Fibroblast of lung (primary cell): ENCODE measurements at places on chromosomes 11 and 22. TPM values are rescaled to one million over a fixed set of nuclear protein-coding genes. Genes with fewer than 3 reads are reported as not detected.

The COPB1 gene
- 183 and 264 TPM in 2 replicates for polyA plus RNA-seq

GRCh38 chr22:31259798-31260473 lies 32.4 kb downstream of the PIK3IP1 start:
- no peaks in the 10 kb centered on the region for H3K4me1 ChIP-seq
- no peak for DNase-seq
- H3K27me3 ChIP-seq = no peaks in the 10 kb centered on the region
- H3K36me3 ChIP-seq = peaks cover 11% of the 10 kb centered on the region
- H3K27ac ChIP-seq = no peak overlapping the region

DNA sequence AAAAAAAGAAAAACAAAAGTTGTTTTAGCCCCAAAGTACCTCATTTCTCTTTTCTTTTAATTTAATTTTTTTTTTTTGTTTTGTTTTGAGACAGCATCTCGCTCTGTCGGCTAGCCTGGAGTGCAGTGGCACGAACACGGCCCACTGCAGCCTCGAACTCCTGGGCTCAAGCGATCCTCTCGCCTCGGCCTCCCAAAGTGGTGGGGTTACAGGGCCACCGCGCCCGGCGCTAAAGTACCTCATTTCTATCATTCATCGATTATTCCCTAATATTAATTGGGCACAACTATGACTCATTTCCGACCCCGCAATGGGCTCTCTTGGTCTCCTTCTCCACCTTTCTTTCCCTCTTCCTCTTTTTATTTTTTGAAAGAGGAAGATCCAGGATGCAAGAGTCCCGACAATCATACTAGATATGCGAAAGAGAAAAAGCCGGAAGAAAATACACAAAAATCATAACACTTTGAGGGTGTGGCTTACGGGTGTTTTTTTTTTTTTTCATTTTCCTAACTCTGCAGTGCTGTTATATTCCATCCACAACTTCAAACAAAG lies 475 bp upstream of the AIP start:
- peak overlapping the region; percentile 92 for H3K27ac ChIP-seq
- peaks cover 2% of the 10 kb centered on the region for H3K36me3 ChIP-seq
- peaks cover 7% of the 10 kb centered on the region for H3K4me1 ChIP-seq

DNA sequence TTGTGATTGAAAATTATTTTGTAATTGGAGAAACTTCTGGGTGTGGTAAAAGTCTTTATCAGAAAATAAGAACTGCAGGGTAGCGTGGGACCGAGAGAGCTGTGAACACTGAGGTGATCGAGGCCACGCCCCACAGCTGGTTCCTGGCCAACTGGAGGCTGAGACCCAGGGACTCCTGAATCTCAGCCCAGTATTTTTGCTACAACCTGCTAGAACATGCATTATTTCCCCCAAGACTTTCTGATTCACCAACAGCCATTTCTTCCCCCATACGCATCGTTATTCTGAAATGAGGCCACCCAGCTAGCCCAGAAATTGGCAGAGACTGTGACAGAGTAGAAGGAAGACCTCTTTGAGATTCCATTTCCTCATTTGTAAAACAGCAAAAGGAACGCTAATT lies 3.4 kb upstream of the FGF19 start:
- H3K4me3 ChIP-seq = no peak overlapping the region
- H3K27me3 ChIP-seq = peaks cover 34% of the 10 kb centered on the region
- no peaks in the 10 kb centered on the region for H3K4me1 ChIP-seq
- no peak overlapping the region for H3K27ac ChIP-seq

GRCh38 chr11:131290185-131290584 lies 80.2 kb upstream of the NTM start:
- no peaks in the 10 kb centered on the region for H3K36me3 ChIP-seq
- no peak overlapping the region for H3K27ac ChIP-seq
- H3K4me3 ChIP-seq = no peak overlapping the region
- DNase-seq = no peak
- H3K4me1 ChIP-seq = no peaks in the 10 kb centered on the region
- H3K27me3 ChIP-seq = no peaks in the 10 kb centered on the region

The CCDC116 gene
- 0.03 and 0.06 TPM in 2 replicates for polyA plus RNA-seq

- no peak overlapping the region for H3K4me3 ChIP-seq
- no peak overlapping the region for H3K27ac ChIP-seq
- H3K27me3 ChIP-seq = peaks cover 2% of the 10 kb centered on the region
- no peaks in the 10 kb centered on the region for H3K4me1 ChIP-seq
Observed at GRCh38 chr11:17750013-17750800, 15.6 kb downstream of the KCNC1 start.

DNA sequence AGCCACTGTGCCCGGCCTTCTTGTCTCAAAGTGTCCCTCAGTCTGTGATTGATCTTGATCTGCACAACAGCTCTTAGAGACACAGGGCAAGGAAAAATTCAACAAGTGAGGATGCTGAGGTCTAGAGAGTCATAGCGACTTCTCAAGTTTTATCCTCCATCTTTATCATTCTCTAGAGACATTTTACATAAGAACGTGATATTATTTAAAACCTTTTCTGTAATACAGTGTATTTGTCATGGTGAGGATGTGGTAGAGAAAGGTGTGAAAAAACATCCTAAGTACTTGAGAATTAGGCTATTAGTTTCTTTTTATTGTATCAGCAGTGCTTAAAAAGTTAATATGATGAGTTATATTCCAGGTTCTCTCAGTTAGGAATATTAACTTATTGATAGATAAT lies 50.2 kb downstream of the EMSY start:
- H3K36me3 ChIP-seq = peaks cover 3% of the 10 kb centered on the region
- no peak for DNase-seq
- no peaks in the 10 kb centered on the region for H3K27me3 ChIP-seq
- no peaks in the 10 kb centered on the region for H3K4me1 ChIP-seq

- no peaks in the 10 kb centered on the region for H3K36me3 ChIP-seq
- DNase-seq = no peak
- no peak overlapping the region for H3K4me3 ChIP-seq
- H3K27ac ChIP-seq = no peak overlapping the region
- no peaks in the 10 kb centered on the region for H3K4me1 ChIP-seq
- H3K27me3 ChIP-seq = no peaks in the 10 kb centered on the region
Observed at GRCh38 chr11:95888439-95888838, 35.5 kb downstream of the MTMR2 start.

- peak; percentile 43 for DNase-seq
- H3K4me1 ChIP-seq = peaks cover 2% of the 10 kb centered on the region
- no peaks in the 10 kb centered on the region for H3K36me3 ChIP-seq
- no peaks in the 10 kb centered on the region for H3K27me3 ChIP-seq
- H3K27ac ChIP-seq = no peak overlapping the region
Observed at GRCh38 chr11:15938121-15938611, 418.2 kb downstream of the SOX6 start.

The RIC3 gene
- not detected in 2 replicates for polyA plus RNA-seq

DNA sequence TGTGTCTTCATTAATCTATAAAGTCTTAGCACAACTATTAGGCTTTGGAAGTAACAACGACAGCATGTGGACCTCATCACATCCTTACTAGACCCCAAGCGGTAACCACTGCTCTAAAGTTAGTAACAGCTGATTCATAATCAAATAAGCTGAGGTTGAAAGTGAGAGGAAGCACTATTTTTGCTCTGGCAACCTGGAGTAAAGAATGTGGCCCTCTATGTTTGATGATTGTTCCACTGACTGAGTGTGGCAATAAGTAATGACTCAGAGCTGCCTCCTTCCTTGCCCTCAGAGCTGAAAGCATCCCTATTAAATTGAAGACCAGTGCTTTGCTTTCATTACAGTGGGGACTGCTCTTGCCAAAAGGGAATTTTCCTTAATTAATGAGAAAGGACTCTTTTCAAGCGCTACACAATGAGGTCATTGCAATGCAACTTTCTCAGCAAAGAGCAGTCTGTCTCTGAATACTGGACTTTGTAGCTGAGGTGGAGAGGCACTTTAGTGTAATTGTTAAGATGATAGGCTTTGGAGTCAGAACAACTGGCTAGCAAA lies 906.1 kb upstream of the RAG2 start:
- DNase-seq = peak; percentile 98
- H3K27me3 ChIP-seq = no peaks in the 10 kb centered on the region
- peak overlapping the region; percentile 14 for H3K4me3 ChIP-seq
- H3K27ac ChIP-seq = peak overlapping the region; percentile 43

- H3K4me1 ChIP-seq = no peaks in the 10 kb centered on the region
- no peak overlapping the region for H3K4me3 ChIP-seq
- H3K27ac ChIP-seq = no peak overlapping the region
- DNase-seq = no peak
Observed at GRCh38 chr11:100467821-100468508, 219.1 kb upstream of the ARHGAP42 start.

DNA sequence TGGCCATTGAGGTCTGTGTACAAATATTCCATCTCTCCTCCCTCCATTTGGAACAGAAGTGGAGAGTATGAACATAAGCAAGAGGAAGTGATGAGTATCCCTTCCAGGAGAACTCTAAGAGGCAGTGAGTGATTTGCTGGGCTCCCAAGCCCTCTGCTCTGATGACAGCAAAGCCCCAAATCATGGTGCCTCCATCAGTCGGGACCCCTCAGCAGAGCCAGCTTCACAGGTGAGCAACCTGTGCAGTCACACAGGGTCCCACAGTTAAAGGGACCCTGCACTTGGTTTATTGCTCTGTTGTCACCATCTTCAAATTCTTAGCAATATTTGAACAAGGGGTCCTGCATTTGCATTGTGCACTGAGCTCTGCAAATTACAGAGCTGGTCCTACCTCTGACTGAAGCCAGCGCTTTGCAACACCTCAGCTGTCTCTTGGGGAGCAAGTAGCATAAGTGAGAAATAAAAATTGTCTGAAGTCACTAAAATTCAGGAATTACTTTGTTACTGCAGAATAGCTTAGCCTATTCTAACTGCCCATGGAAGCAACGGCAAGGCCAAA lies 466.4 kb downstream of the MN1 start:
- no peaks in the 10 kb centered on the region for H3K36me3 ChIP-seq
- no peaks in the 10 kb centered on the region for H3K4me1 ChIP-seq
- H3K4me3 ChIP-seq = no peak overlapping the region
- H3K27me3 ChIP-seq = peaks cover 4% of the 10 kb centered on the region
- DNase-seq = no peak

GRCh38 chr11:14070896-14071295 lies 108.4 kb downstream of the SPON1 start:
- DNase-seq = peak; percentile 23
- H3K27ac ChIP-seq = no peak overlapping the region
- H3K36me3 ChIP-seq = no peaks in the 10 kb centered on the region
- H3K27me3 ChIP-seq = no peaks in the 10 kb centered on the region
- H3K4me3 ChIP-seq = no peak overlapping the region
- H3K4me1 ChIP-seq = no peaks in the 10 kb centered on the region

The OR2D2 gene
- polyA plus RNA-seq = not detected in 2 replicates

The NRIP3 gene
- polyA plus RNA-seq = 11.7 and 13.9 TPM in 2 replicates

- H3K36me3 ChIP-seq = peaks cover 2% of the 10 kb centered on the region
- DNase-seq = no peak
- H3K27ac ChIP-seq = peak overlapping the region; percentile 13
- H3K4me3 ChIP-seq = no peak overlapping the region
- no peaks in the 10 kb centered on the region for H3K27me3 ChIP-seq
Observed at GRCh38 chr22:17957693-17958092, 66.7 kb downstream of the MICAL3 start.

The MUC5AC gene
- not detected in 2 replicates for polyA plus RNA-seq

- H3K4me3 ChIP-seq = peak overlapping the region; percentile 39
- no peaks in the 10 kb centered on the region for H3K36me3 ChIP-seq
- DNase-seq = peak; percentile 3
- no peaks in the 10 kb centered on the region for H3K4me1 ChIP-seq
- no peak overlapping the region for H3K27ac ChIP-seq
Observed at GRCh38 chr11:72642043-72642883, 32.0 kb downstream of the PDE2A start.

DNA sequence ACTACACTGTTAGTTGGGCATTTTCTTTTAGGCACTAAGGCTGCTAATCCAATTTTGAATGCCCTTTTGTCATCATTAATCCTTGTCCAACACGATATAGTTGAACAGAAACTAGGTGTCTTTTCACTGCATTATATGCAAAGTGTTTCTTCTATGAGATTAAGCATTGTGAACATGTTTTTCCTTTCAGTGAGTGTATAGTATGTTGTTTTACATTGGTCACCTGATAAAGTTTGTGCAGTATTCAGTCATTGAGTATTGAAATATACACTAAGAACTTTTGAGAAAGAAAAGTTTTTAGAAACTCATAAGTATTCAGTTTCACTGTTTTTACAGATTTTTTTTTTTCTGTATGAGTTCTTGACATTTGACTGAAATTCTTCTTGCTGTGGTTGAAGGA lies 59.0 kb downstream of the ZC3H12C start:
- peaks cover 7% of the 10 kb centered on the region for H3K4me1 ChIP-seq
- no peak overlapping the region for H3K4me3 ChIP-seq
- DNase-seq = no peak
- H3K27me3 ChIP-seq = no peaks in the 10 kb centered on the region
- H3K27ac ChIP-seq = no peak overlapping the region

The ART5 gene
- 0.15 TPM in 1 of 2 replicates, not detected in the other for polyA plus RNA-seq

DNA sequence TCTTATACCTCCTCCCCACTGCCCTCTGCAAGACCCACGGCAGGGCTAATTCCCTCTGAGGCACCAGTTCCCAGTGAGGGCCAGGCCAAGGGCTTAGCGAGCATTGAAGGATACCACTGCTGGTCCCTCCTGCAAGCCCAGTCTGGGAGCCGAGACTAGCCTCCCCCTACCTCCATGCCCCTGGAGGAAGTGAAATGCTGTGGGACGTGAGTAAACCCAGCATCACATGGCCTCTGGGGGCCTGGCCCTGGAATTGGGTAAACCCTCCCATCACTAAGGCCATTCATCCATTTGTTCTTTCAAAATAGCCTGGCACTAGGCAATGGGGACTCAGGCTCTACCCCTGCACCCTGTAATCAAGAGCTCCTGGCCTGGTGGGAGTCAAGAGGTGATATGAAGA lies 24.7 kb downstream of the ARAP1 start:
- peaks cover 6% of the 10 kb centered on the region for H3K36me3 ChIP-seq
- no peak overlapping the region for H3K27ac ChIP-seq
- H3K4me3 ChIP-seq = no peak overlapping the region
- no peaks in the 10 kb centered on the region for H3K27me3 ChIP-seq
- no peak for DNase-seq

GRCh38 chr11:14029971-14030920 lies 67.7 kb downstream of the SPON1 start:
- H3K27ac ChIP-seq = no peak overlapping the region
- DNase-seq = peak; percentile 80
